Camera-type eye (tissue), 1 donor: ENCODE measurements at places on chromosomes 11 and 22. TPM values are rescaled to one million over a fixed set of nuclear protein-coding genes. Genes with fewer than 3 reads are reported as not detected.

The PPP6R3 gene
- total RNA-seq: 247 TPM

The PRDM10 gene
- 17.0 TPM for total RNA-seq

The VWA5A gene
- total RNA-seq: 23.7 TPM

The YWHAH gene
- total RNA-seq: 121 TPM

The TEX12 gene
- total RNA-seq: 0.93 TPM

The CSNK1E gene
- 174 TPM for total RNA-seq

The RPS25 gene
- total RNA-seq: 786 TPM

The ANGPTL5 gene
- total RNA-seq: 0.93 TPM

The C11orf91 gene
- total RNA-seq: not detected

The GUCY1A2 gene
- total RNA-seq: 55.1 TPM

The SPTY2D1 gene
- 29.7 TPM for total RNA-seq

The DDX25 gene
- 5.6 TPM for total RNA-seq

The PANX2 gene
- 2.4 TPM for total RNA-seq

The SLC37A2 gene
- total RNA-seq: 2.5 TPM

The SCGB1C1 gene
- total RNA-seq: not detected
